ENCODE measurements at places on chromosomes 7 and 10. TPM values are rescaled to one million over a fixed set of nuclear protein-coding genes. Genes with fewer than 3 reads are reported as not detected.

- no peaks in the 10 kb centered on the region for H3K27me3 ChIP-seq
- H3K36me3 ChIP-seq = no peaks in the 10 kb centered on the region
- no peaks in the 10 kb centered on the region for H3K4me1 ChIP-seq
- H3K4me3 ChIP-seq = no peak overlapping the region
- no peak overlapping the region for H3K27ac ChIP-seq
- DNase-seq = no peak
Observed at GRCh38 chr7:76261931-76262330, 40.5 kb upstream of the HSPB1 start.

- H3K4me3 ChIP-seq = no peak overlapping the region
- H3K27ac ChIP-seq = no peak overlapping the region
- H3K4me1 ChIP-seq = no peaks in the 10 kb centered on the region
Observed at GRCh38 chr7:106978425-106979420, 65.8 kb upstream of the PRKAR2B start.

- H3K4me3 ChIP-seq = no peak overlapping the region
- H3K27ac ChIP-seq = no peak overlapping the region
- no peaks in the 10 kb centered on the region for H3K4me1 ChIP-seq
- no peak for DNase-seq
- no peaks in the 10 kb centered on the region for H3K36me3 ChIP-seq
Observed at GRCh38 chr10:28878236-28878970, 201.1 kb downstream of the BAMBI start.

- no peak for DNase-seq
- no peak overlapping the region for H3K4me3 ChIP-seq
- no peaks in the 10 kb centered on the region for H3K27me3 ChIP-seq
Observed at GRCh38 chr7:51276967-51277366, 39.6 kb downstream of the COBL start.

DNA sequence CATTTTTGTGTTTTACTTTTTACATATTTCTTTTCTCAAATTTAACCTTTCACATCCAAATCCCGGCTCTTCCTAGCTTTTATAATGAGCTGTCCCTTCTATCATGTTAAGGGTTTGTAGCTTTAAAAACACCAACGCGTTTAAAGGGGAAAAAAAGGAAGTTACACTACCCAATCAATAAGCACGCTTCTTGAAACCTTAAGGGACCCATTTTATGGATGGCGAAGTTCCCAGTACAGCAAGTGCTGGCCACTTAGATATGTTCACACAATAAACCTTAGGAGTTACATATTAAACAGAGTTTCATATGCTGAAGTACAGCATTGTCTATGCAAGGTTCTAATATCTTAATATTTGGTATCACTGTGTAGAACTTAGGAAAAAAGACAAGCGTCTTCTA is 1.8 kb downstream of the GNG11 start:
- no peaks in the 10 kb centered on the region for H3K36me3 ChIP-seq
- H3K27me3 ChIP-seq = no peaks in the 10 kb centered on the region
- H3K4me3 ChIP-seq = peak overlapping the region; percentile 36
- H3K27ac ChIP-seq = no peak overlapping the region
- peaks cover 7% of the 10 kb centered on the region for H3K4me1 ChIP-seq
- no peak for DNase-seq

Gene NCF1
- 16.4 TPM for total RNA-seq

Gene AOAH
- 10.0 TPM for total RNA-seq

Gene AOC1
- not detected for total RNA-seq

- no peak overlapping the region for H3K27ac ChIP-seq
- peaks cover 11% of the 10 kb centered on the region for H3K4me1 ChIP-seq
- H3K36me3 ChIP-seq = no peaks in the 10 kb centered on the region
- no peak for DNase-seq
- H3K27me3 ChIP-seq = no peaks in the 10 kb centered on the region
Observed at GRCh38 chr10:95788830-95789229, 32.9 kb downstream of the ENTPD1 start.

Measured in aorta (tissue), 5 donors.